ENCODE measurements at places on chromosomes 11 and 22.

DNA sequence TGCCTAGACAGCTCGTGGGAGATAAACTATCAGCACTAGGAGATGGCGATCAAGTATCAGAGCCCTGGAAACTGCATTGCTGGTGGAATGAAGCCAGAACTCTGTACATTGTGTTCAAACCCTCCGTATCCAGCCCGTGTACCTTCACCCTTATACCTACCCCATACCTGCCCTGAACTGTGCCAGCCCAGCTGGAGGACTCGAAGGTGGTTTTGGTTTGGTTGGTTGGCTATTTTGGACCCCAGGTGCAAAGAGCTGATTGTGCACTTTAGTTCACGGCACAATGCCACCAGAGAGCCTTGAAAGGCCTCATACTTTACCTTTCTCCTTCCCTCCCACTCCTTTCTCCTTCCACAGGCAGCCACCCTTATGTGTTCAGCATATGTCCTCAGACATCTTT, 16.0 kb downstream of the FAM83F start:
- no peak for DNase-seq

- DNase-seq, result no peak
These were observed 23.5 kb downstream of the SERGEF start for GRCh38 chr11:17989306-17989705.

DNA sequence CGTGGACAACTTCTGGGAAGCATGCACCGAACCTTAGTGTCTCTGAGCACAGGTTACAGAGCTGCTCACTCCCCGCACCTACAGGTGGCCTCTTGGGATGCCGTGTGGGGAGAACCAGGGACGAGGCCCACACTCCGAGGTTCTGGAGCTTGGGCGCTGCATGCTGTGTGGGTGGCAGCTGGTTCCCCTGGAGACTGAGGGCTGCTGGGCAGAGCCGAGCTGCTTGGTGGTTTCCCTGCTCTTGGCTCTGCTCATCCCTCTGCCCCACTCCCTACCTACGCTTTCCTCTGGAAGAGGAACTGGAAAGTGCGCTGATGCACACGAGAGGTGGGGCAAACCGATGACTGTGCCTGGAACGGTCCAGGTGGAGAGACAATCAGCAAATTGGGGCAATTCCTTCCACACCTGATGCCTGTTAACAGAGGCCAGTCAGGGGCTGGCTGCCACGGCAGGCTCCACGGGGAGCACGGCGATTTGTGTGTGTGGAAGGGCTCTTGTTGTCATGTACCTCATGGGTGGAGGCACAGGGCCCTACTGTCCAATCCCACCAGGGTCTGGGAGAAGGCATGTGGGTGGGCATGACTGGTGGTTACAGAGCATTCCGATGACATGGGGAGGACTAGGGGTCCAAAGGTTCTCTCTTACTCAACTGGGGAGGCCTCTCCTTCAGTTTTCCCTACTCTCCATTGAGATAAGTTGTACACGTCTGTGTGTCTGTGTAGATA, 60.9 kb downstream of the ST14 start:
- DNase-seq, result no peak

GRCh38 chr22:35886309-35886708, 142.3 kb downstream of the RBFOX2 start:
- no peak for DNase-seq

GRCh38 chr11:107707807-107708206, 4.0 kb downstream of the SLN start:
- DNase-seq, result no peak

DNA sequence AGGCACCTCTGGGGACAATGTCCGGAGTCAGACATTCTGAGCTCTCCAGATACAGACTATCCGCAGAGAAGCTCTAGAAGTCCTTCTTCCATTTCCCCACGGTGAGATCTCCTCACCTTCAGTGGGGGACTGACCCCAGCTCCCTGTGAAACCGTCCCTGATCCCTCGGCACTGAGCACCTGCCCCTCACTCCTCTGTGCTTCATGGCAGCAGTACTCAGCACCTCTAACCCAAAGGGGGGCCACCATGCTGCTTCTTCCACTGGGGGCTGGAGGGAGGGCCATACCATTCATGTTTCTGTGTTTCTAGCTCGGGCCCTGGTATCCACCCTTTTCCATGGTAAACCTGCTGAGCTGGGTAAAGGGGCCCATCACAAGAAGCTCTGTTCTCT, 321.7 kb downstream of the BRD1 start:
- no peak for DNase-seq

DNA sequence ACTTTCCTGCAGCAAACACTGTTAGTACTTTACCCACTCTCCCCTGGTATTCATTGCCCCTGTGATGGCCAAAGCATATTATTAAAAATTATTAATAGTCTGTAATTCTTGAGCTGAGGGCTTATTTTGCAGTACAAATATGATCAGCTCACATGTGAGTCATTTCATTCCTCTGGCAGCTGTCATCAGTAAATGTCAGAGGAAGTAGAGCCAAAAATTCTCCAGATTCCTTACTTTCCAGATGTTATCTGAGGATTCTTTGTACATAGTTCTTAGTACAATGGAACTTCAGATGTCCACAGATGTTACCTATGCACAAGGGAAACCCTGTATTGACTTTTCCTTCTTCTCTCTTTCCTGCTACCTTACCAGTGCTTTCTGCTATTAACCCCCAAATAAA, 12.5 kb downstream of the OR5B3 start:
- DNase-seq, result peak; percentile 1

- no peak for DNase-seq
These were observed 4.2 kb downstream of the MRGPRD start for GRCh38 chr11:68976563-68976962.

DNA sequence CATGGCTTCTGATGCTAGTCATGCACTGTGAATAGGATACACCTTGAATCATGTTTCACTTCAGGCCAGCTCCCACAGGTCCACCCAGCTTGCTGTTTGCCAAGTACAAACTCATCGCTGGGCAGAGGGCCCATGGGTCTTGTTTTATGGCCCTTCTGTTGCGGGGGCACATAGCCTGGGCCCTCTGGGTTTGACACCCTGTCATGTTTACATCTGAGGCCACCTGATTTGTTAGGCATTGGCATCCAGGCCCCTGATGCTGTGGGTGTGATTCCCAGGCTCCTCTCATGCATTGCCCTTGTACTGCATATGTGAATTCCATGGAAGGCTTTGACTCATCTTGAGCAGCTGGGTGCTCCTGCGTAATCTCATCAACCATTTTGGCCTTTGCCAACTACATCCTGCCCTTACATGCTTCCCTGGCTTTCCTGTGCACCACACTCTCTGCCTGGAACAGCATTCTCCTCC, 32.6 kb downstream of the PPFIBP2 start:
- DNase-seq, result no peak

Data from H54 (cell line).